ENCODE measurements at places on chromosomes 2 and 18.
A peak's percentile ranks its signal among the peaks of the same experiment; 100 is the strongest.

DNA sequence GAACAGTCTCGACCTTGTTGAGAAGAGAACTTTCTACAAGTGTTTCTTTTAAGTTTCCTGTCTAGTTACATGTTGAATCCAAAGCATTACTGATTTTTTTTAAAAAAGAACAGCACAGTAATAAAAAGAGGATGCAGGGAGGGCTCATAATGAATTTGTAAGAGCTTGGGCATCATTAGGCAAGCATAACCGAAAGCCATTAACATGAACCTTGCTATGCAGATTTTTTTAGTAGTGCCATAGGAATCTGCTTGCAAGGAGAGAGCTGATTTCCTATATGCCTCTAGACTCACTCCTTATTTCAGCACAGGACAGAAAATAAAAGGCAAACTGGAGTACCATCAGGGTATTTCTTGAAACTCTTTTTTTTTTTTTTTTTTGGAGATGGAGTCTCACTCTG is 5.2 kb downstream of the LRRC30 start:
- no peak for DNase-seq

DNA sequence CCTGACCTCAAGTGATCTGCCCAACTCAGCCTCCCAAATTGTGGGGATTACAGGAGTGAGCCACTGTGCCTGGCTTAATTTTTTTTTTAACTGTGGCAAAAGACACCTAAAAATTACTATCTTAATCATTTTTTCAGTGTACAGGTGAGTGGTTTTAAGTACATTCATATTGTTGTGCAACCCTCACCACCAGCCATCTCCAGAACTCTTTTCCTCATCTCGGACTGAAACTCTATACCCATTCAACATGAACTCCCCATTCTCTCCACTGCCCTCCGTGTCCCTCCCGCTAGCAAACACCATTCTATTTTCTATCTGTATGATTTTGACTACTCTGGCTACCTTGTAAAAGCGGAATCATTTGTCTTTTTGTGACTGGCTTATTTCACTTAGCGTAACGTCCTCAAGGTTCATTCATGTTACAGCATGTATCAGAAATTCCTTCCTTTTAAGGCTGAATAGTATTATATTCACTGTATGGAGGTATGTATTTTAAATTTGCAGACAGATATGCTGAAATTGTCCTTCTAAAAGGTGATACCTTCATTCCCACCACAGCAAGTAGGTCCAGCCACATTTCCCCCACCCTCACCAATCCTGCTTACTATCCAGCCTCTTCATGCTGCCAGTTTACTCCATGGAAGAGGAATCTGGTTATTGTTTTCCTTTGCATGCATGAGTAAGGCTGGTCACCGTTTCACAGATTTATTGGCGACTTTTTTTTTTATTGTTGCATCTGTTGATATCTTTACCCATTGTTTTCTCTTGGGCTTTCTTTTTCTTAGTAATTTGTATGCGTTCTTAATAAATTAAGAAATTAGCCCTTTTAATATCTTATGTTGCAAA is 40.6 kb upstream of the ANXA4 start:
- DNase-seq: no peak

DNA sequence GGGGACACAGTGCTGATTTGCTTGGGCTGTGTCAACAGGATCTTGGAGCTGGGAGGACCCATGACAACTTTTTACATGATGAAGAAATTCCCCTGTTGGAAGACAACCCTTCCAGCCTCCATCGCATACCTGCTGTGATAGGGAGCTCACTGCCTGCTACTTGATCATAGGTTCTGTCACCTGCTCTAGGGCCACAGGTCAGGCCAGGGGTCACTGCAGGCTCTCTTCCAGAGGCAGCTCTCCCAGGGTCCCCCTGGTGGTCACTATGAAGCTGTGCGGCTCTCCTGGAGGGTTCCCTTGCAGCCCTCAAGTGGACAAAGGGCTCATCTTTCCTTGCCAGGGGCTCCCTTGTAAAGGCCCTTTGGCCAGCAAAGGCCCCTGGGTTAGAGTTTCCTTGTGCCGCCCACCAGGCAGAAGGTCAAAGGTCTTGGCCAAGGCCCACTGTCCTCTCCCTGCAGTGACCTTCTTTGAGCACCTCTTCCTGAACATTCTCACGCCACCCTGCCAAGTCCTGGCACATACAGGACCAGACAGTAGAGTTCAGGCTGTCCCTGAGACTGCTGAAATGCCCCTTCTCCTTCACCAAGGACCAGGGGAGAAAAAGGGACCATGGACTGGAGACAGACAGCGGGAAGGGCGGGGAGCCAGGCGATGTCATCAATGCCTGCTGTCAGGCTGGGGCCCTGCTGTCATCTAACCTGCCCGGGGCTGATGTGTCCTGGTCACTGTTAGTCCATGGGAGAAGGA is 345.1 kb downstream of the DYSF start:
- DNase-seq: peak; percentile 59

- DNase-seq: no peak
Observed at GRCh38 chr18:25454270-25454659, 102.3 kb upstream of the ZNF521 start.

- no peak for DNase-seq
Observed at GRCh38 chr2:70321370-70321769, 19.5 kb upstream of the FAM136A start.

- no peak for DNase-seq
Observed at GRCh38 chr2:66585587-66585986, 150.7 kb downstream of the MEIS1 start.

DNA sequence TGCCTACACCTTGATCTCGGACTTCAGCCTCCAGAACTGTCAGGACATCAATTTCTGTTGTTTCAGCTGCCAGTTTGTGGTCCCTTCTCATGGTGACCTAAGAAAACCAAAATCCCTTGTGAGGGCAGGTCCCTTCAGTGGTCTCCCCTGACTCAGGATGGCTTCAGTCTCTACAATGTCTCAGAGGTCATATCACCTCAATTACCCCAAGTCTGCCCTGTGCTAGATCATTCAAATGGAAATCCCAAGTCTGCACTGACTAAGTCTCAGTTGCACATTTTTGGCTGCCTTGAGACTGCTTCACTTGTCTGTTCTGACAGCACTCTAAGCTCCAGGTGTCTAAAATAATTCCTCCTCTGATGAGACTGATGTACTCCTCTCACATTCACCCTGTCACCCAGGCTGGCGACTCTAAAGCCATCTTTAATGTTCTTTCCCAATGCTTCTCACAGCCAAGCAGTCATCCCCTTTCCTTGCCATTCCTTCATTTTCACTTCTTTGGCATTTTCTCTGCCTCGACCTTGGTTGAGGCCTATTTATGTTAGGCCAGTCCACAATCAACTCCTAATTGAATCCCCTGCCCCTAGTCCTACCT is 470.8 kb downstream of the DLGAP1 start:
- no peak for DNase-seq

GRCh38 chr2:7025082-7025481 is 107.9 kb downstream of the RNF144A start:
- DNase-seq: no peak
